Progenitor cell of endocrine pancreas (in vitro differentiated cells): ENCODE measurements at places on chromosomes 13 and 19. TPM values are rescaled to one million over a fixed set of nuclear protein-coding genes. Genes with fewer than 3 reads are reported as not detected.

Gene KCTD4
- total RNA-seq, result not detected in 2 replicates

Gene CLEC11A
- total RNA-seq, result 4.7 and 5.4 TPM in 2 replicates

DNA sequence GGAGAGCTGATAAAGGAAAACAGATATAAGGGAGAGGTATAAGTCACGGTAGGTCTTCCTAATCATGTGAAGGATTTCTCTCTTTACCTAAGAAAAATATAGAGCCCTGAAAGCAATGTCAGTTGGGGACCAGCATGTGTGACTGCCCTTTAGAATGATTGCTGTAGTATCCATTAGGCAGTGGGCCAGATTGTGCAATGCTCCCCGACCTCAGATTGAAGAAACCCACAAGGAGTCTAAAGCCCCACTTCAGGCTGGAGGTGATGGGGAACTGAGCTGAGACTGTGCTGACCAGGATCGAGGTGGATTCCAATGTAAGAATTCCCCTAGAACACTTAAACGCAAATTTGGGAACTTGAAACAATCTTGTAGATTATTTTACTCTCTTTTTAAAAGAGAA is 614.4 kb downstream of the LIG4 start:
- no peak for DNase-seq
- H3K36me3 ChIP-seq, result no peaks in the 10 kb centered on the region
- peaks cover 1% of the 10 kb centered on the region for H3K4me1 ChIP-seq
- H3K27ac ChIP-seq, result no peak overlapping the region
- peaks cover 8% of the 10 kb centered on the region for H3K27me3 ChIP-seq

DNA sequence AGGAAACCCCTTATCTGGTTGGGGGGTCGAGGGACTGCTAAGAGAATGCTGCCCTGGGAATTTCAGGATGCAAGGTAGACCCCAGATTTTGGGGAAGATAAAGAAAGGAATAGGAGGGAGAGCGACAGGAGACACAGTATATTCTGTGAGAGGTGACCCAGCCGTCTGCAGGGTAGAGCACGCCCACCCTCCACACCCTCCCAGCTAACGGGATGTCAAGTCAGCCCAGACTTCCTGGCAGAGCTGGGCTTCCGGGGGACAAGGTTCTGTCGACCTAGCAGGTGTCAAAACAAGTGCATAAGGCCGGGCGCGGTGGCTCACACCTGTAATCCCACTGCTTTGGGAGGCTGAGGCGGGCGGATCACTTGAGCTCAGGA is 695 bp upstream of the PRR36 start:
- H3K4me3 ChIP-seq, result peak overlapping the region; percentile 78
- no peaks in the 10 kb centered on the region for H3K27me3 ChIP-seq
- peak overlapping the region; percentile 90 for H3K27ac ChIP-seq

DNA sequence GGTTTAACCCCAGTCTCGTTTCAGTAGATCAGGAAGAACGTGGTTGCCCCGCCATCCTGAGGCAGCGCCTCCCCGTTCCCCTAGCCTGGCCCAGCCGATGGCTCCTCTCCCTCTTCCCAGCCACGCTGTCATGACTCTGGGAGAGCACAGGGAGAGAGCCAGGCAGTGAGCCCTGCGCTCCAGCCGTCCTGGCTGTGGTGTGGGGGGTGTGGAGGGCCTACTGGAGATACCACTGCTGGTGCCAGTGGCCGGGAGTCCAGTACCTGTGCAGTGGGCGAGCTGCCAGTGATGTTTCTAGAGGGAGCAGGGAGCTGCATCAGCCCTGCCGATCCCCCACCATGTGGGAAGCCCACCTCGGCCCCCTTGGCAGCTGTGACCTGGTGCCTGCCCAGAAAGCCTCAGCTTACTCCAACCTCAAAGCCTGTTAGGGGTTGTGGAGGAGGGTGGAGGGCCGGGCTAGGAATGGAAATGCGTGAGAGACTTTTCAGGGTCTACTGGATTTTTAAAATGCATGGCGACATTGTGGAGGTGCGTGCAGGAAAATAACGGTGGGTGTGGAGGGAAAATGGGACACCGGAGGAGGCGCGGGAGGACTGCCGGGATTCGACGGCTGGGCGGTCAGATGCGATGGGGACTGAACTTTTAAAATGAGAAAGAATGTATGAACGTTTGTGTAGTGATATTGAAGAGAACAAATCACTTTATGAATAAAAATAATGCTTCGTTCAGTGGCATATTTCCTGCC is 4.9 kb downstream of the TEX29 start:
- H3K27ac ChIP-seq, result no peak overlapping the region
- H3K4me1 ChIP-seq, result no peaks in the 10 kb centered on the region
- DNase-seq, result no peak
- H3K27me3 ChIP-seq, result no peaks in the 10 kb centered on the region
- H3K4me3 ChIP-seq, result no peak overlapping the region
- H3K36me3 ChIP-seq, result no peaks in the 10 kb centered on the region

Gene ACP5
- total RNA-seq, result 1.6 and 2.7 TPM in 2 replicates

GRCh38 chr13:109728791-109729731 is 57.3 kb downstream of the IRS2 start:
- DNase-seq, result no peak
- no peak overlapping the region for H3K4me3 ChIP-seq
- H3K27ac ChIP-seq, result peak overlapping the region; percentile 84
- peaks cover 13% of the 10 kb centered on the region for H3K4me1 ChIP-seq

Gene KIR2DL4
- total RNA-seq, result not detected in 2 replicates

DNA sequence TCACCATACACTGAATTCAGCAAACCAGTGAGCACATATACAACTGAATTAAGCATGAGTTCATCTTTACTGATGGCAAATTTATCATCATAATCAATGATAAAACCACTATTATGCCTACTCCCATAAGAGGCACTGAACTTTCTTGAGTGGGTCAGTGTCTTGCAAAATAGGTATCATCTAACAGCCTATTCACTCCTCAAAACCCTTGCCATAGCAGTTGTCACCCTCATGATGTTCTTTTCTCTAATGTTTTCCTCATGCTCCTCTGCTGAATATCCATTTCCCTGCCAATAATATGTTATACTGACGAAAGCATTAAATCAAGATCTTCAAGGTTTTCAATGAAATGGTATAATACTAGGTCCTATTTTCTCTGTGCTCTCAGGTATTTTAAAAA is 5.6 kb downstream of the ARGLU1 start:
- no peak overlapping the region for H3K4me3 ChIP-seq
- no peak for DNase-seq
- H3K27me3 ChIP-seq, result no peaks in the 10 kb centered on the region
- H3K4me1 ChIP-seq, result peaks cover 56% of the 10 kb centered on the region
- H3K36me3 ChIP-seq, result peaks cover 18% of the 10 kb centered on the region

Gene RNF113B
- total RNA-seq, result not detected in 2 replicates

DNA sequence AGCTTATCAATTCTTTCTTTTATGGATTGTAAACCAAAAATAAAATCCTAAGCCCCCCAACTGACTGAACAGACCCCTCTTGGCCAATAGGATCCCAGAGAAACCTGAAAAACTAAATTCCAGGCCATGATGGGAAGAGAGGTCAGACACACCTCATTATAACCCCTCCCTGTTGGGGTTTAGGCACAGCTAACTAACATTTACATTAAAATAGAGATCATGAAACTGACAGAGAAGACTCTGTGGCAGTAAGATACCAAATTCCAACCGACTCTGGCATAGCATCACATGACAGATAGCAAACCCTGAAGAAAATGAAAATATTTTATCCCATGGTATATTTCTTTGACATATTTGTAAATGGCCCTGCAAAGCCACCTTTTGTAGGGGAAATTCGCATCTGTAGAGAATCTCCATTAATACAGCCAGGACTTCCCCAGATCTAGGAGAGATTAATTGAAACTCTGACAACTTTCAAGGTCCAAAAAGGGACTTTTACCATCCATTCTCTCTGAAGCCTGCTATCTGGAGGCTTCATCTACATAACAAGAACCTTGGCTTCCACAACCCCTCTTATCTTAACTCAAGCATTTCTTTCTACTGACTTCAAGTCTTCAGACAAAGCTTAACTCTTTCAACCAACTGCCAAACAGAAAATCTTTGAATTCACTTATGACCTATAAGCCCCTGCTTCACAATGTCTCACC is 27.1 kb upstream of the GAS6 start:
- no peak overlapping the region for H3K4me3 ChIP-seq
- peaks cover 3% of the 10 kb centered on the region for H3K4me1 ChIP-seq
- H3K36me3 ChIP-seq, result no peaks in the 10 kb centered on the region
- H3K27ac ChIP-seq, result peak overlapping the region; percentile 13

DNA sequence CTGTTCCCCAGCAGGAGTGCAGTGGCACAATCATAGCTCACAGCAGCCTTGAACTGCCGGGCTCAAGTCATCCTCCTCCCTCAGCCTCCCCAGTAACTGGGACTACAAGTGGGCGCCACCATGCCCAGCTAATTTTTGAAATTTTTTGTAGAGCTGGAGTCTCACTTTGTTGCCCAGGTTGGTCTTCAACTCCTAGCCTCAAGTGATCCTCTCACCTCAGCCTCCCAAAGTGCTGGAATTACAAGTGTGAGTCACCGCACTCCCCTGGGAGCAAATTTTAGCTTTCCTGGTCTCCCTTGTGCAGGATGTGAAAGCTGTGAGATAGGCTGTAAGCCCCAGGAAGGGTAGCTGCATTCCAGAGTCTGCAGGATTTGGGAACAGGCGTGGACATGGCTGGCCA is 5.4 kb upstream of the GARRE1 start:
- H3K27ac ChIP-seq, result no peak overlapping the region
- no peaks in the 10 kb centered on the region for H3K36me3 ChIP-seq
- no peak overlapping the region for H3K4me3 ChIP-seq
- H3K27me3 ChIP-seq, result no peaks in the 10 kb centered on the region
- no peak for DNase-seq

- no peaks in the 10 kb centered on the region for H3K4me1 ChIP-seq
- H3K4me3 ChIP-seq, result no peak overlapping the region
These were observed 1.2 kb downstream of the KLK14 start for GRCh38 chr19:51081476-51081875.

Gene PRSS57
- total RNA-seq, result not detected in 2 replicates

- H3K36me3 ChIP-seq, result peaks cover 9% of the 10 kb centered on the region
- H3K4me1 ChIP-seq, result peaks cover 6% of the 10 kb centered on the region
- no peaks in the 10 kb centered on the region for H3K27me3 ChIP-seq
- H3K4me3 ChIP-seq, result no peak overlapping the region
- DNase-seq, result no peak
These were observed 56.8 kb downstream of the SLC7A1 start for GRCh38 chr13:29538652-29539040.

Gene KLK1
- not detected in 2 replicates for total RNA-seq

Gene ZNF766
- 27.1 and 29.4 TPM in 2 replicates for total RNA-seq

GRCh38 chr19:4374498-4375163 is 25.7 kb downstream of the SH3GL1 start:
- H3K27ac ChIP-seq, result peak overlapping the region; percentile 97
- DNase-seq, result no peak
- H3K4me3 ChIP-seq, result no peak overlapping the region
- peaks cover 3% of the 10 kb centered on the region for H3K36me3 ChIP-seq

Gene SLITRK5
- 0.07 and 0.14 TPM in 2 replicates for total RNA-seq

Gene KLC3
- total RNA-seq, result 1.1 and 1.6 TPM in 2 replicates

Gene ACER1
- total RNA-seq, result not detected in 2 replicates

Gene CRLF1
- 4.4 and 6.0 TPM in 2 replicates for total RNA-seq

DNA sequence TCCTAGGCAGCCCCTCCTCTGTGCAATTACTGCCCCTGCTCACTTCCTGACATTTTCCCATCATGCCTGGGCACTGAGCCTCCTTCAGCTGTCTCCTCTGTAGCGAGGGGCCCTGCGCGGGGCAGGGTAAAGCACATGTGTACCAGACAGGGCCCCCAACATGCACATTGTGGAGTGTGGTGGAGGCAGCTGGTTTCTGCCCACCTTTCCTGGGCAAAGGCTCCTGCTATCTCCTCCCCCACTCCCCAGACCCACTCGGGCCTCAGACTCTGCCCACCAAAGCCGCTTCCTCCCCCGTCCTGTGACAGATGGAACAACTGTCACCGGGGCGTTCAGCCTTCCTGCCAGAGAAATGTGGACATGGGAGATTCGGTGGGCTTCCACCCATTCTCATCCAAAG is 2.9 kb upstream of the KPTN start:
- H3K4me1 ChIP-seq, result peaks cover 8% of the 10 kb centered on the region
- no peak for DNase-seq
- no peaks in the 10 kb centered on the region for H3K36me3 ChIP-seq
- no peak overlapping the region for H3K27ac ChIP-seq
- H3K27me3 ChIP-seq, result no peaks in the 10 kb centered on the region

DNA sequence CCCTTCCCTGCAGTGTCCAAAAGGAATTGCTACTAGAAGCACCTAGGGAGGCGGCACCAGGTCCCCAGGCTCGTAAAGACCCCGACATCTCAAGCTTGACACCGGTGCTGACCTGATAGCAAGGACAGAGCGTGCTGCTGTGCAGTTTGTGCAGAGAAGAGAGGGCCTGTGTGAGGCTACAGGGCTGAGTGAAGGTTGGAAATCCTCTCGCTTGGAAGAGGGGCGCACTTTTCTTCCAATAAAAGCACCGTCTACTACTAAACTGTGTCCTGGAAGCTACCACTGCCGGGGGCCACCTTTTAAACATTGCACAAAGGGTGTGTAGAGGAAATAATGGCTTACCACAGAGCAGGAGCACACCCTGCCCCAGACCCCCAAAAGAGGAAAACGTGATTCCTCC is 11.0 kb downstream of the TMEM272 start:
- DNase-seq, result no peak
- H3K27me3 ChIP-seq, result peaks cover 4% of the 10 kb centered on the region
- H3K27ac ChIP-seq, result no peak overlapping the region
- H3K4me3 ChIP-seq, result no peak overlapping the region

GRCh38 chr19:13260883-13261653 is 110.9 kb downstream of the IER2 start:
- no peaks in the 10 kb centered on the region for H3K4me1 ChIP-seq
- no peak for DNase-seq
- H3K4me3 ChIP-seq, result no peak overlapping the region
- peaks cover 30% of the 10 kb centered on the region for H3K27me3 ChIP-seq
- H3K36me3 ChIP-seq, result no peaks in the 10 kb centered on the region
- no peak overlapping the region for H3K27ac ChIP-seq

- H3K36me3 ChIP-seq, result no peaks in the 10 kb centered on the region
- no peak for DNase-seq
- H3K4me3 ChIP-seq, result no peak overlapping the region
These were observed 219.2 kb upstream of the IRS2 start for GRCh38 chr13:110005563-110005962.

Gene RDH8
- total RNA-seq, result not detected in 2 replicates

Gene KCNC3
- 19.8 and 23.6 TPM in 2 replicates for total RNA-seq

DNA sequence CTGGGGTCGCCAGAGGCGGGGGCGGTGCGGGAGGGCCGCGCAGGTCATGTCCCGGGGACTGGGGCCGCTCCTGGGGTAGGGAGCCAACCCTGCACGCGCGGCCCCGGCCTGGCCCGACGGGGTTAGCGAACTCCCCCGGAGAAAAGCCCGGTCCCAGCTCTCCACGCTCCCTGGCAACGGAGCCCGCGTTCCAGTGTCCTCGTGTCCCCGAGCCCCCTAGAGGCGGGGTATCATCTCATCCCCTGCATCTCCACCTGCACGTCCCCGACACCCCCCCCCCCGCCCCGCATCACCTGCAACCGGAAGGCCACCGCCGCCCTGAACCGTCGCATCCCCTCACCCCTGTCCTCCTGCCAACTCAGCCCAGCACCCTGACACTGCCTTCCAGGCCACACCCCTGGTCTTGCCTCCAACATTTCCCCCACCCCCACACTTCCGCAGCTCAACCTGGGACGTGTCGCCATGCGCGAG is 2.7 kb downstream of the WDR88 start:
- no peak overlapping the region for H3K27ac ChIP-seq
- peaks cover 10% of the 10 kb centered on the region for H3K36me3 ChIP-seq
